Pulmonary artery endothelial cell (primary cell): ENCODE measurements at places on chromosomes 12 and 14. TPM values are rescaled to one million over a fixed set of nuclear protein-coding genes. Genes with fewer than 3 reads are reported as not detected.

CD69 gene
- total RNA-seq, result 0.14 and 0.20 TPM in 2 replicates

ZDHHC17 gene
- total RNA-seq, result 50.2 and 76.5 TPM in 2 replicates

ADAM21 gene
- 0.28 and 0.40 TPM in 2 replicates for total RNA-seq

SLC22A17 gene
- total RNA-seq, result 0.99 and 5.7 TPM in 2 replicates

TAS2R19 gene
- total RNA-seq, result 3.9 and 4.1 TPM in 2 replicates

GRCh38 chr14:56349960-56350359, 229.6 kb upstream of the TMEM260 start:
- DNase-seq, result no peak

- DNase-seq, result no peak
Observed at GRCh38 chr12:46266382-46266791, 2.5 kb downstream of the SLC38A1 start.

DNA sequence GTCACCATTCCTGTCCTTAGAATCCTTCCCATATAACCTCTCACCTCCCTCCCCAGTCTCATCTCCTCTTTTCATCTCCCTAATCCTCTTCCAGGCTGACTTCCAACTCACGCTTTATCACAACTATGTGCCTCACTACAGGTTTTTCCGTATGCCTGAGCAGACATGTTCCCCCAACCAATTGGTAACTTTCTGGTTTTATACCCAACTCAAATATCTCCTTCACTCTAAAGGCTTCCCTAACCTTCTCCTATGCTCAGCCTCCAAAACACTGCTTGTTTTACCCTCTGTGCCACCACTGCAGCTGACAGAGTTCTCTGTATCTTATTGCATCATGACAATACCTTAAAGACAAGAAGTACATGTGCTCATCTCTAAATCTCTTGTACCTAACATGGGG, 139.7 kb downstream of the KSR2 start:
- no peak for DNase-seq

DNA sequence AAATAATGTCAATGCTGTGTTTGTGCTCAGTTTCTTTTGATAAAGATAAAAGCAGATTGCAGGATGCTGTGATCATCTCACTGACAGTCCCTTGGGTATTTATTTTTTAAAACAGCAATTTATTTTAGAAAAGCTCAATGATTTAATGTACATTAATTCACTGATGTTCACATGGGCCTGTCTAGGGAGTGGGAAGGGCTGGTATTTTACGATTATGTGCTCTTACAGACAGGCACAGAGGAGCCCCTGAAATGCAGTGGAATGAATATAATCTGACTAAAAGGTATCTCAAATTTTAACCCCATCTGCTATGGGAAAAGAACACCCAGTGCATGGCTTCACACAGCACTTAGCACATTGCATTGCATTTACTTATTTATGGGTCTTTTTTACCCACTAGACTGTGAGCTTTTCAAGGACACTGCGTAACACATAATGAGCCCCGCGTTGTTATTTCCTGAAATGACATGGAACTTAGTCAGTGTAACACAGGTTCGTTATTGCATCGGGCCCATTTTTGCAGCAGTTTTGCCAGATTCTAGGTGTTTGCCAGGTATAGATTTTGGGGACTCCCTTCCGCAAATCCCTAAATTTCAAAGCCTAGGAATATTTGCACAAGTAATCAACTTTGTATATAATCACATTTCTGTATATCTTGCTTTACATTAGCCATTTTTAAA, 425.3 kb upstream of the FBXO33 start:
- no peak for DNase-seq

- DNase-seq, result no peak
Observed at GRCh38 chr14:39229222-39229543, 4.5 kb upstream of the MIA2 start.

- no peak for DNase-seq
Observed at GRCh38 chr12:79360936-79361335, 329.8 kb downstream of the PAWR start.

DNA sequence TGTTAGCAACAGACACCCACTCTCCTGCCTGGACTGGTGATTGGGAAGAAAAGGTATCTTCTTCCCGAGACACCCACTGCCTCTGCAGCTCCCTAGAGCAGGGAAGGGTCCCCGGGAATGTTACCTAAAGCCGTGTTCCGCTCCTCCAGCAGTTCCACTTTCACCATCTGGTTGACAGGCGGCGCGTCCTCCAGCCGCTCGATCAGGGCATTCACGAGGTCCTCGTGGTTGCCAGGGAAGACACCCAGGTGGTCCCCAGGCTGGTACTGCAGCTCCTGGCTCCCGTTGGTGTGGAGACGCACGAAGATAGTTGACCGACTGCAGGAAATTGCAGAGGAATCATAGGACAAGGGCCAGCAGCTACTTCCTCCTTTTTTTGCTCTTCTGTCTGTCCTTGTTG, 44.2 kb upstream of the FBXO21 start:
- DNase-seq, result no peak
